ENCODE measurements at places on chromosomes 2 and 18.

- DNase-seq, result no peak
Measured at GRCh38 chr18:39871961-39872360, 2083.1 kb upstream of the PIK3C3 start.

GRCh38 chr2:135948642-135949355 is 36.6 kb downstream of the DARS1 start:
- DNase-seq, result no peak

- DNase-seq, result peak; percentile 77
Measured at GRCh38 chr2:85785027-85785822, 31.4 kb downstream of the ATOH8 start.

- DNase-seq, result no peak
Measured at GRCh38 chr2:241989074-241989473, 119.5 kb downstream of the RTP5 start.

- DNase-seq, result no peak
Measured at GRCh38 chr18:474416-474815, 26.1 kb downstream of the COLEC12 start.

- DNase-seq, result no peak
Measured at GRCh38 chr2:37833423-37833822, 91.7 kb upstream of the RMDN2 start.

- DNase-seq, result peak; percentile 27
Measured at GRCh38 chr2:186590350-186590758, 498 bp downstream of the ITGAV start.

DNA sequence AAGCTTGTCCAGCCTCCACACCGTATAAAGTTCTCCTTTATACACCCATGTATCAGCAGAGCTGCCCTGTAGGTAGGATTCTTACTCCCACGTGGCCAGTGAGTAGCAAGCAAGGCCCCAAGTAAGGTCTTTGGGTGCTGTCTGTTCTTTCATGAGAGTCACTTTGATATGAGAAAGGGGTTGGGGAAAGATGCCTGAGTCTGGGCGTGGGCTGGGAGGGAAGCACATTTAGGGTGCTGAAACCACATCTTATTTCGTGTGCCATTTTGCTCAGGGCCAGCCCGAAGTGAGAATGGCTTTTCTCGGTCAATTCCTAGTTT is 436 bp upstream of the ITPRIPL1 start:
- DNase-seq, result no peak

GRCh38 chr2:467101-467500 is 179.2 kb upstream of the ALKAL2 start:
- no peak for DNase-seq

GRCh38 chr2:199148076-199148845 is 309.5 kb downstream of the SATB2 start:
- no peak for DNase-seq

- DNase-seq, result peak; percentile 89
Measured at GRCh38 chr2:112869258-112869842, 32.8 kb upstream of the IL1B start.

DNA sequence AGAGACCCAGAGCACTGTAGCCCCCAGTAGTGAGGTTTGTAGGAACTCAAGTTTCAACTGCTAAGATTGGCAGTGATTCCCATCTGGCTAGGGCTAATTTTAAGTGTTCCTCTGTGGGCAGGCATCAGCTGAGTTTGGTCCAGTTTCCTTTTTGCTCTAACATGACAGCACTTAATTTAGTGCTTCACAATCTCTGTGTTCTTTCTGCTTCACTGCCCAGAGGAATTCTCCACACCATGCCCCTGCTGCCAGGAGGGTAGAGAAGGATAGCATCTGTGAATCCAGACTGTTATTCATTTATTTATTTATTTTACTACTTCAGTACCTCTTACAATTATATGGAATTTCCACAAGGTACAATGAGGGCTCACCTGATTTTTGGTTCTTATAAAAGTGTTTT is 549.9 kb upstream of the FSIP2 start:
- DNase-seq, result no peak

DNA sequence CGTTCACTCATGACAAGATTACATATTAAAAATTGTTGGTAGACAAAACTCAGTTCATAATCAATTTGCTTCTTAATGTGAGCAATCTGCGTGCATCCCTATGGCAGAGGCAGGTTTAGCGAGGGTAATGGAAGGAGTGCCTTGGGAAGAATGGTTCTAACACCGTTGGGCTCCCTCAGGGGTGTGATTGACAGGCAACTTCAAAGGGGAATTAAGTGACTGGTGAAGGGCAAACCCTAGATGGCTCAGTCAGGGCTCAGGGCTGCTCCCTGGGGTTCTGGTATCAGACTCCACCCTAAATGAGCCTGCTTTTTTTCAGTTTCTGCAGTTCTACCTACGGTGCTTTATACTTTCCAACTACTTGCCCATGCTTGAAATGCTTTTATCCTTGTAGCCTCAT is 419.5 kb upstream of the CELF4 start:
- DNase-seq, result no peak

GRCh38 chr2:40401896-40402295 is 50.0 kb downstream of the SLC8A1 start:
- DNase-seq, result no peak

- DNase-seq, result no peak
Measured at GRCh38 chr2:180763263-180763989, 217.0 kb upstream of the UBE2E3 start.

GRCh38 chr2:47516360-47517104 is 113.6 kb downstream of the MSH2 start:
- no peak for DNase-seq

GRCh38 chr2:138600732-138601457 is 99.3 kb downstream of the SPOPL start:
- no peak for DNase-seq

DNA sequence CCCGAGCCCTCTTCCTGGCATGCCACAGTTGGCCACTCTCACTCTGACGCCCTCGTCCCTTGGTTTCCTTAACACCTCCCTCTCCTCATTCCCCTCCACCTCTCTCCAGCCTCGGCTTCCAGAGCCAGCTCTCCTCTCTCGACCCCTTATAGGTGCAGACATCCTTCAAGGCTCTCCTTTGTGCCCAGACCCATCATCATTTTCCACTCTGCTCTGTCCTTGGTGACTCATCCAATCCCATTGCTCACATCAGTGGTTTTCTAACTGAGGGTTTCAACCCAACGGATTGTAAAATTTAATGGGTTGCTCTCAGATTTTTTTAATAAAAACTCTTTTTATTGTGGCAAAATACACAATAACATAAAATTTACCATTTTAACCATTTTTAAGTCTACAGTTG is 6.2 kb downstream of the ST8SIA5 start:
- DNase-seq, result no peak

- no peak for DNase-seq
Measured at GRCh38 chr18:10231220-10231619, 223.2 kb upstream of the APCDD1 start.
